ENCODE measurements at places on chromosomes 16 and 17. TPM values are rescaled to one million over a fixed set of nuclear protein-coding genes. Genes with fewer than 3 reads are reported as not detected.

Gene KRT33B
- not detected for total RNA-seq

Gene EPX
- not detected for total RNA-seq

Gene WNT3
- total RNA-seq, result 22.7 TPM

Gene MED9
- 19.6 TPM for total RNA-seq

Gene TOX3
- 20.2 TPM for total RNA-seq

Gene KANSL1
- total RNA-seq, result 114 TPM

Gene EARS2
- total RNA-seq, result 51.9 TPM

Gene ITGAD
- total RNA-seq, result not detected

DNA sequence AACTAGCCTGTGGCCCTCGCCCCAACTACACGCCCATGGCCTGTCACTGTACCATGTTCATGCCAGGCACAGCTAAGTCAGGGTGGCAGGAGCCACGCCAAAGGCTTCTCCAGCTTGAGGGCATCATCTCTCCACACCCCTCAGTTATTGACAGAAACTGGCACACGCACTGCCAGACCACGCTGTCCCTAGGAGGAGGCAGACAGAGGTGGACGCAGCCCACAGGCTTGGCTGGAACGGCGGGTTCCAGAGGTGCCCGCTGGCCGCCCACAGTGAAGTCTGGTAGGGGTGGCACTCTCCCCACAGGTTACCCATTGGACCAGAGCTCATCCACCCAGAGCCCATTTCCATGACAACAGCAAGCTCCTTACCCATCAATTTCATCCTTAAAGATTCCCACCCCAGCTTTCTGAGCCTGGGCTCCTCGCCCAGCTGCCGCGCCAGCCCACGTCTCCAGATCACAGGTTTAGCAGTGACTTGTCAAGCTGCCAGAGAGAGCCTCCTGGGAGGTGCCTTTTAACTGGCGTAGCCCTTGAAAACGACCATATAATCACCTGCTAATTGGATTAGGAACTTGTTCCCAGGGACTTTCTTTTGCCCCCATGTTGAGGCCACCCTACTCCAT lies 27.9 kb downstream of the RPRML start:
- no peak for DNase-seq

- DNase-seq, result no peak
These were observed 339.0 kb downstream of the TMEM114 start for GRCh38 chr16:8251298-8251697.

DNA sequence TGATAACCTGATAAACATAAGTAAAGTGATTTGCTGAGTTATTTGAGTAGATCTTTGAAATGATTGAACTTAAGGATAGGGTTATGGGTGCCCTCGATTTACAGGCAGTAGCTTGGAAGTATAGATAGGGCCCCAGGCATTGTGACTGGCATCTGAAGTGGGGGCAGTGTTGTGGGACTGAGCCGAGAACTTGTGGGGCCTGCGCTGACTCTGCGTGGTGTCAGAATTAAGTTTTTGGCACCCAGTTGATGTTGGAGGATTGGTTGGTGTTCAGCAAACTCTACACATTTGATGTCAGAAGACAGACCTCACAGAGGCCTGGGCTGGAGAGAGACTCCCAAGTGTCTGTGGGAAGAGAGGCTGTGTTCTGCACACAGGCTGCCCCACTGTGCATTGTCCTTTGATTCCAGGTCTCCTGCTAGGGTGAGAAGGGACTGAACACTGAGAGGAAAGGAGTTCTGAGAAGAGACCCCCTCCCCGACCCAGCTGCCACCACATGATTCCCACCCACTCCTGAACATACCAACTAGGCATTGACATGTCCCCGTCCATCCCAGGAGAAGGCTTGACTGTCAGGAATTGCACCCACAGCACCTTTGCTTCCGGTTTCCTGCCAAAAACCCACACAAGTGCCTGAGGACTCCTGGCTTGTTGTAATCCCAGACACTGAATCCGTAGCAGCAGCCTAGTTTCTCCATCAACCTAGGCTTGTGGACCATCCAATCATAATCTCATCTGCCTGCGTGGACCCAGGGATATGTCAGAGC lies 4.5 kb downstream of the ZNF267 start:
- no peak for DNase-seq

DNA sequence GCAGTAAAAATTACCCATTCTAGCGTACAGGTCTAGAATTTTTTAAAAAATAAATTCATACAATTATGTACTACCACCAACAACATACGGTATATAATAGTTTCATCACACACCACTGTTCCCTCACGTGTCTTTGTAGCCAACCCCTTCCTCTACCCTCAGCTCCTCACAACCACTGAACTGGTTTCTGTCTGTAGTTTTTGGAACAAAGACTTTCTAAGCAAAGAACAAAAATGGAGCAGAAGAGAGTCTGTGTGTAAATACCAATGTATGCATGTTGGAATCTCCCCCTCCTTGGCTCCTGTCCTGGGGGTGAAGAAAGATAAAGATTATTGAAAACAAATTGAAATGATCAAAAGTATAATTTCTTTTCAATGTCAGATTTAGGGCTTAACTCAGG lies 31.9 kb upstream of the CCR7 start:
- DNase-seq, result no peak

- DNase-seq, result peak; percentile 87
These were observed 85.6 kb downstream of the WNT3 start for GRCh38 chr17:46732754-46733398.

DNA sequence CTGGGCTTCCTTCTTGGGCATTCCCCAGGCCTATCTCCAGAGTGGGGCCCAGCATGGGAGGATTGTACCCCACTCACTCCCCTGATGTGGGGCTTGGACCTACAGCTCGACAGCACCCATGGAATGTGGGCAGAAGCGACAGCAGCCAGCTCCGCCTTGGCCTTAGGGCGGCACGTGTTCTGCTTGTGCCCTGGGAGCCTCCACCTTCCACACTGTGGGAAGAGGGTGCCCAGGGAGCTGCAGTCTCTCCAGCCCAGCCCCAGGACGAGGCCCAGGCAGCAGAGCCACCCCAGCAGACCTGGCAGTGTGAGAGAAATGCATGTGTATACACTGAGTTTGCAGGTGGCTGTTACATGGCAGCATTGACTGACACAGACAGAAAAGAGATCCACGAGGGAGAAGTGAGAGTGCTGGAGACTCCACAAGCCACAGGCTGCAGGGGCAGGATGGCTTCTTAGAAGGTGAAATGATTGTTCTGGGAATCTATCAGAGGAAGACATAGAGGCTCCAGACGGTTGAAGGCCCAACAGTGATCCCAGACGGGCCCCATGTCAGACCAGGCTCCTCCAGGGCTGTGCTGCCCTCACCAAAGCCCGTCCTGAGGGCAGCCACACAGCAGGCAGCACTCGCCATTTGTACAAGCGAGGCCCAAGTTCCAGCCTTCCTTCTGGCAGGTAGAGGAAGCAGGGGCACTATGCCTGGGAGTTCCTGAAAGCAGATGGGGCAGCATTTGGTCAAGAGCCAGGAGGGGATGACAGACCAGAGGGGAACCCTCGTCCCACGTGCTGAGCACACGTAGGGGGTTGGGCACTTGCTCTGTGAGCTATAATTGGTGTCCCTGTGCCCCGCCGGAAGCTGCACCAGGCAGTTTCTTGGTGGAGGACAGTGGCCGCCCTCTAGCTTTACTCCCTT lies 2.8 kb upstream of the DNASE1 start:
- DNase-seq, result no peak

GRCh38 chr16:71464231-71464630 lies 2.2 kb upstream of the ZNF23 start:
- no peak for DNase-seq

GRCh38 chr16:68969338-68969737 lies 126.0 kb downstream of the TANGO6 start:
- DNase-seq, result no peak

DNA sequence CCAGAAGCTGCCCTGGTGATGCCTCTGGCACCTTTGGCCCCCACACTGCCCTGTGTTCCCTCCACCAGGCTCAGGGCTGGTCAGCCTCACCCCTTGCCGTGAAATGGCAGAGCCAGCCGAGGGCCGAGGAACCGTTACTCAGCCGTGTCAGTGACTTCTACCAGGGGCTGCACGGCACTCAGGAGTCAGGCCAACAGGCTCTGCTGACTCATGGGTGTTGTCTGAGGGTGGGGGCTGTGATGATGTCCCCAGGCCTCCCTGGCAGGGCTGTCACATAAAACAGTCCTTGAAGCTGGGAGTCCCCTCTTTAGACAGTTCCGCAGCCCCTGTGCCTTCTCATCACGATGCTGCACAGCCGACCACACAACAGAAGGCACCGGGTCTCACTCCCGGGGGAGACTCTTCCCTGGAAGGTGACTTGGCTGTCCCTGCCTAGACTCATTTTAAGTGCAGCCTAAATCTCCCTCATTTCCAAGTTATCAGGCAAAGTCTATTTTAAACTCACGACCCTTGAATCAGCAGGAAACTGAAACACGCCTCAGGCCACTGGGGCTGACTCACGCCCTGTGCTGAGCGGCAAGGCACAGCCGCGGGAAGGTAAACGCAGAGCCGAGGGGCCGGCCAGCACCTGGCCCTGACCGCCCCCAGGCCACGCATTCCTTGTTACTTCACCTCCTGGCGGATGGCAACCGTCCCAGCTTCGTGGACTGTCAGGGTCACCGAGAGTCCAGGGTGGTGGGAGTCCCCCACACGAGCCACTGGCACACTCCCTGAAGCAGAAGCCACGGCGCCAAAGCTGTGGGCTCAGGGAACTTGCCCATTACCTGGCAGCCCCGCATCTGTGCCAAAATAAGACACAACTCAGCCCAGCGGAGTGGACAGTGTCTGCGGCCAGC lies 102.6 kb downstream of the ZNF778 start:
- DNase-seq, result peak; percentile 61

GRCh38 chr16:25311950-25312349 lies 54.3 kb upstream of the ZKSCAN2 start:
- DNase-seq, result no peak

GRCh38 chr17:36127199-36127893 lies 23.7 kb downstream of the CCL4 start:
- no peak for DNase-seq

DNA sequence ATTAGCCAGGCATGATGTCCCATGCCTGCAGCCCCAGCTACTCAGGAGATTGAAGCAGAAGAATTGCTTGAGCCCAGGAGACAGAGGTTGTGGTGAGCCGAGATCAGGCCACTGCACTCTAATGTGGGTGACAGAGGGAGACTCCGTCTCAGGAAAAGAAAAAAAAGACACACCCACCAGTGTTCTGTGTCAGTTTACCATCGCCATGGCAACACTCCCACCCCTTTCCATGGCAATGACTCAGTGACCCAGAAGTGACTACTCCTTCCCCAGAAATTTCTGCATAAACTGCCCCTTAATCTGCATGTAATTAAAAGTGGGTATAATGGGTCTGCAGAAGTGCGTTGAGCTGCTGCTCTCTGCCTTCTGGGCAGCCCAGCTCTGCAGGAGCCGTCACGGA lies 4.0 kb upstream of the ZC3H18 start:
- no peak for DNase-seq

- no peak for DNase-seq
These were observed 714 bp downstream of the SPATA33 start for GRCh38 chr16:89658221-89658879.

DNA sequence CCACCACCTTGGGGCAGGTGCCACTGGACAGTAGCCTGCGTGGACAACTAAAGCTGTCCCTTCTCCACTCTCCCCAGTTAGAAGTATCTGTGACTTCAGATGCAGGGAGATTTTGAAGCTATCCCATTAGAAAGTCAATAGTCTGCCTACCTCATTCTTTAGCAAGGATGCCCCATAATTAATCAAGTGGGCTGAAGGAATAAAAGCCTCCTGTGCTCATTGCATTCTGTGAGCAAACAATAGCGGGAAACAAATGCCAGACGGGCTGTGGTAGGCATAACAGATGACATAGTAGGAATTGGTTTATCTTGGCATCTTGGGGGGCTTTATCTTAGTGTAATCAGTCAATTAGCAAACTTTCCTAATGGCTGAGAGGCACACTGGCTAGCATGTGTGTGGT lies 96.7 kb upstream of the HSBP1 start:
- DNase-seq, result no peak

DNA sequence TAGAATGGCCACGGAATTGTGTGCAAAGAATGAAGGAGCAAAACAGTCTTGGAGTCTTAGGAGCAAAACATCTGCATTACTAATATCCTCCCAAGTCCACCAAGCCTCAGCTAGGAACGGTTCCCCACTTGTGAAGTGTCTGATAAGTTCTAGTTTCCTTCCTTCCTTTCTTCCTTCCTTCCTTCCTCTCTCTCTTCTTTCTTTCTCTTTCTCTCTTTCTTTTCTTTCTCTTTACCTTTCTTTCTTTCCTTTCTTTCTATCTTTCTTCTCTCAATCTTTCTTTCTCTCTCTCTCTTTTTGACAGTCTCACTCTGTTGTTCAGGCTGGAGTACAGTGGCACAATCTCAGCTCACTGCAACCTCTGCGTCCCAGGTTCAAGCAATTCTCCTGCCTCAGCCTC lies 160.8 kb downstream of the FOXL1 start:
- no peak for DNase-seq

DNA sequence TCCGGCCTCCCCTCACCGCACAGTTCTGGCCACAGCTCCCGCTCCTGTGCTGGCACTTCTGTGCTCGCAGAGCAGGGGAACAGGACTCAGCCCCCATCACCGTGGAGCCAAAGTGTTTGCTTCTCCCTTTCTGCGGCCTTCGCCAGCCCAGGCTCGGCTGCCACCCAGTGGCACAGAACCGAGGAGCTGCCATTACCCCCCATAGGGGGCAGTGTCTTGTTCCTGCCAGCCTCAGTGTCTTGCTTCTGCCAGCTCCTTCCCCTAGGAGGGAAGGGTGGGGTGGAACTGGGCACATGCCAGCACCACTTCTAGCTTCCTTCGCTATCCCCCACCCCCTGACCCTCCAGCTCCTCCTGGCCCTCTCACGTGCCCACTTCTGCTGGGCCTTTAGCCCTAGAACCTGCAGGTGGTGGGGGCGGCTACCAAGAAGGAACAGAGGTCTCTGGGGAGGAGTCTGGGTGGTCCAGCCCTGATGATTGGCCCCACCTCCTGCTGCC lies 645 bp upstream of the ELMO3 start:
- DNase-seq, result peak; percentile 79
